Activated naive CD8-positive, alpha-beta T cell treated with anti-CD3 and anti-CD28 coated beads for 36 hours (primary cell): ENCODE measurements at places on chromosomes 3 and 15. TPM values are rescaled to one million over a fixed set of nuclear protein-coding genes. Genes with fewer than 3 reads are reported as not detected.

PSMD6 gene
- 132 TPM for total RNA-seq

GOLGA6L10 gene
- 1.1 TPM for total RNA-seq

SPINK8 gene
- total RNA-seq = not detected

FETUB gene
- not detected for total RNA-seq

ADAMTS7 gene
- total RNA-seq = 0.10 TPM

TMCO5A gene
- total RNA-seq = not detected

CDHR4 gene
- 0.37 TPM for total RNA-seq

CPEB1 gene
- total RNA-seq = 1.1 TPM

C2CD4A gene
- total RNA-seq = 0.20 TPM

TRH gene
- total RNA-seq = not detected

ECE2 gene
- not detected for total RNA-seq

BRPF1 gene
- total RNA-seq = 39.4 TPM

ANKRD34C gene
- not detected for total RNA-seq

CCDC54 gene
- total RNA-seq = not detected

MESP2 gene
- not detected for total RNA-seq

DPH6 gene
- total RNA-seq = 13.1 TPM

LXN gene
- total RNA-seq = 8.2 TPM

WDR93 gene
- total RNA-seq = not detected

NME9 gene
- not detected for total RNA-seq

CLRN1 gene
- not detected for total RNA-seq

BFSP2 gene
- not detected for total RNA-seq

FOXB1 gene
- total RNA-seq = 0.14 TPM

TNK2 gene
- 35.1 TPM for total RNA-seq

THPO gene
- not detected for total RNA-seq
